ENCODE measurements at places on chromosomes 13 and 19.

- peak; percentile 76 for DNase-seq
Measured at GRCh38 chr13:30572859-30573275, 44.9 kb upstream of the USPL1 start.

- no peak for DNase-seq
Measured at GRCh38 chr13:108807841-108808240, 178.4 kb downstream of the MYO16 start.

DNA sequence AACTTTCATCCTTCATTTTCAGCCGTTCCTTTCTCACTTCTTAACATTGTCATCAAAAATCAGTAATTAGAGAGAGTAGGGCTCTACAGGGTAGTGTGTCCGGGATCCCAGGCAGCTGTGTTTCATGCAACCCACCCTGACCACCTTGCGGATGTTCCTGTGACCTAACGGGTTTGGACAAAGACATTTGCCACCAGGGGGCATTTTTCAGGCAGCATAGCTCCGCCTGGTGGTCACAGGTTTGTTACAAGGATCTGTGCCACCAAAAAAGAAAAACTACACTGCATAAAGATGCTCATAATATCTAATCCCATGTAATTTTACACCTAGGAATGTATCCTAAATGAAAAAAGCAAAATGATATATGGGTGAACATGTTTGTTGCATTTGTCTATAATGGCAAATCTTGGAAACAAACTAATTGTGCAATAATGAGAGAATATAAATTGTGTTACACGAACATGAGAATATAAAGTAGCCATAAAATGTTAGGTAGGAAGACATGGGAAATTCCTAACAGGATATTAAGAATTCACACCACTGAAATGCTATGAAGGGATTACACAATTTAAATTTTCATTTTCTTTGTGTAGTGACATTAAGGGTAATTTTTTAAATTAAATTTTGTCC lies 123.0 kb downstream of the SLC7A1 start:
- DNase-seq: peak; percentile 76

GRCh38 chr19:46574533-46574932 lies 26.6 kb upstream of the CALM3 start:
- no peak for DNase-seq

- DNase-seq: no peak
Measured at GRCh38 chr13:40640845-40641458, 25.5 kb downstream of the FOXO1 start.

DNA sequence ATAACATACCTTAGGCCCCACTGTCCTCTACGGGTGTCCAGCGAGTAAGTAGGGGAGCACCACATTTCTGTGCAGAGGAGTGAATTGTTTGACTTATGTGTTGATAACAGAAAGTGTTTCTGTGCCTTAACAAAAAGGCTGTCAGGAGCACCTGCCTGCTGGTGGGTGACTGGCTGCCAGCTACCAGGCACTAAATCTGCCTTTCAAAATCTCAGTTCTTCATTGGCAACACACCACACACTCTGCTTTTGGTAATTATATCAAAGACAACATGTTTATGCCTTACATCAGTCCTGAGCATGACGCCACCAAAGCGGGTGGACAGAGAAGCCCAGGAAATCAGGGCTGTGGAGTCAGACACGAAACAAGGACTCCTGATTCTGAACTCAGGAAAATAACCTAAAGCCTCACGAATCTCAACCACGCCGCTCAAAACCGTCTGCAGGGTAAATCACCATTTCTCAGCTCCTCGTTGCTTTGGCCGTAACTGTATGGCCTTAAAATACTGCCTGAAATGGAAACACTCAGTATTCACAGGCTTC lies 105.2 kb upstream of the SOX1 start:
- DNase-seq: no peak

- DNase-seq: no peak
Measured at GRCh38 chr19:54477650-54478049, 4.6 kb upstream of the CDC42EP5 start.

- DNase-seq: no peak
Measured at GRCh38 chr13:113880651-113881611, 17.1 kb upstream of the GAS6 start.

GRCh38 chr13:111404746-111405145 lies 84.3 kb downstream of the TEX29 start:
- no peak for DNase-seq

DNA sequence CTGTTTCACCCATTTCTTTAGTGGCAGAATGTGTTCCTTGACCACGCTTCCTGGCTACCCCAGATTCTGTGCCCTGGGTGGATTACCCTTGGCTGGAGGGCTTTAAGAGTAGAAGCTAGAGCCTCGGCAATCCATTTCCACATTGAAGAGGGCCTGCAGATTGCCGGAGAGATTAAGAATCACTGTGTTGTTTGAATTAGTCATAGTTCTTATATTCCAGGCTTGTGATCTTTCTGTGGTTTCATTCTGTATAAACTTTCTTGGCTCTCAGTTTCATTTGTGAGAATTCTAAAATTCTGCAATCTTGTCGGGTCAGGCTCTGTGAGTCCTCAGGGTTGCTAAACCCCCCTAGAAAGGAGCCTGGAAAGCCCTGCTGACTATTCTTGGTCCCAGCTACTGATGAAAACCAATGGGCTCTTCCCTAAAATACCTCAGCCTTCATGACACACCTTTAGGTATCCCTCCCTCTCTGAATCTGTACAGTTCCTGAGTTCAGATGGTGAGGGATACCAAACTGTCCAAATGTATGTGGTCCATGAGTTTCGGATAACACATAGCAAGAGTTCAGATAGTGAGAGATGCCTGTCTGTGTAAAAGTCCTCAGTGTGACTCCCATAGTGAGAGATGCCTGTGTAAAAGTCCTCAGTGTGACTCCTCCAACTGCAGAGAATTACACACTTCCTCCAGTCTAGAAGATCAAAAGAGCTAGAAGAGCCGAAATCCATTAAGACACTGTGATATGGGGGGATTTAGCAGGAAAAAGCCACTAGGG lies 4.3 kb downstream of the PHF11 start:
- DNase-seq: peak; percentile 93

DNA sequence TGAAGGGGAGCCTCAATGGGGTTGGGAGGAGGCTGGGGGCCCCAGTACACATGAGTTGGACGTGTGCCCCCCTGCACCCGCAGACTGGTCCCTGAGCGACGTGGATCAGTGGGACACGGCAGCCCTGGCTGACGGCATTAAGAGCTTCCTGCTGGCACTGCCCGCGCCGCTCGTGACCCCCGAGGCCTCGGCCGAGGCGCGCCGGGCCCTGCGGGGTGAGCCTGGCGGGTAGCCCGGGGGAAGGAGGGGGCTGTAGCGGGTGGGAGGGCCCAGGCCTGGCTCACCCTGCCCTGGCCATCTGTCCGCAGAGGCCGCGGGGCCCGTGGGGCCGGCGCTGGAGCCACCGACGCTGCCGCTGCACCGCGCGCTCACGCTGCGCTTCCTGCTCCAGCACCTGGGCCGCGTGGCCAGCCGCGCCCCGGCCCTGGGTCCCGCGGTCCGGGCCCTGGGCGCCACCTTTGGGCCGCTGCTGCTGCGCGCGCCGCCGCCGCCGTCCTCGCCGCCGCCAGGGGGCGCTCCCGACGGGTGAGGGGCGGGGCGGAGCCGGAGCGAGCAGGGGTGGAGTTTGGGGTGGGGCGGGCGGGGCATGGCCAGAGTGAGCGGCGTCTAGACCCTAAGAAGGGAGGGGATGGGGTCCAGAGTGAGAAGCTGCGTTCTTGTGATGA lies 8.1 kb downstream of the PIK3R2 start:
- DNase-seq: no peak

- DNase-seq: no peak
Measured at GRCh38 chr13:70255406-70255991, 147.2 kb upstream of the KLHL1 start.

DNA sequence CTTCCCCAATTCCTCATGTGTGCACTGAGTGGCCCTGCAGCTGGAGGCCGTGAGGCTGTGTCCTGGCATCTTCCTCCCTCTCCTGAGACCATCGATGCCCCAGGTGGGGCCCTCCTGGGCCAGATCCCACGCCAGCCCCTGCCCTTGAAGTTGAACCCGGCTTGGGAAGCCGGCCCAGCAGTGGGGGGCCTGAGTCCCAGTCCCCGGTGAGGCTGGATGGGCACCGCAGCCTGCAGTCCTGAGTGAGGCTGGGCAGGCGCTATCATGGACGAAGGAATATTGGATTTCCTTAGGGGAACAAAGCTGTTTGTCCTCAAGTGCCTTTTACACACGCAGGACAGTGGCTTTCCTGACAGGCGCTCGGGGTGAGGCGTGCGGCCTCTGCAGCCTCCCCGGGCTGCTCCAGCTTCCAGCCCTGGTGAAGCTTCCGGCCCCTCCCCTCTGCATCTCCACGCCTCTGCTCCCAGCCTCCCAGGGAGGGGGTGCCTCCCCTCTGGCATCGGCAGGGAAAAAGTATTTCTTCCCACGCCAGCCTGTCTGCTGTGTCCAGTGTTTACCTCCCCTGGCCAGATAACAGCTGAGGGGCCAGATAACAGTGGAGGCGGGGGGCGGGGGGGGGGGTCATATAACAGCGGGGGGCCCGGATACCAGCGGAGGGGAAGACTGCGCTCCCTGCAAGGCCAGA lies 159.5 kb downstream of the KDM4B start:
- peak; percentile 88 for DNase-seq

DNA sequence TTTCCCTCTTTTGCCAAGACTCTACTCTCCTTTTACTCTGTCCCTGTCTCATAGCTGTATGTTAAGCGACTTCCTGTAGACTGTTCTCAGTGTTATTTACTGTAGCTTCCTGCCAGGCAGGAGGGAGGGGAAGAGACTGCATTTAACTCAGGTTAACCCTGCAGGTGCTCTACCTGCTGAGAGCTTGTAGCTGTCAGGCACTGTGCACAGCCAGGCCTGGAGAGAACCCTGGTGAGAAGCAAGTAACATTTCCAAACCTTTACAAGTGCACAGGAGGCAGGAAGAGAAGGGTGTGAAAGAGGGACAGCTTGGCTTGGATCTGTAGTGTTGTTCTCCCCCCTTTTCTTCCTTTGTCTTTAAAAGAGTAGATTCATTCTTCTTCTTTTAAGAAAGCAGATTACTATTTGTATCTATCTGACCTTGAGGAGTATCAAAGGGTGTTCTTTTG lies 167.1 kb downstream of the LMO7 start:
- no peak for DNase-seq

GRCh38 chr19:3699741-3700241 lies 477 bp downstream of the PIP5K1C start:
- DNase-seq: no peak

DNA sequence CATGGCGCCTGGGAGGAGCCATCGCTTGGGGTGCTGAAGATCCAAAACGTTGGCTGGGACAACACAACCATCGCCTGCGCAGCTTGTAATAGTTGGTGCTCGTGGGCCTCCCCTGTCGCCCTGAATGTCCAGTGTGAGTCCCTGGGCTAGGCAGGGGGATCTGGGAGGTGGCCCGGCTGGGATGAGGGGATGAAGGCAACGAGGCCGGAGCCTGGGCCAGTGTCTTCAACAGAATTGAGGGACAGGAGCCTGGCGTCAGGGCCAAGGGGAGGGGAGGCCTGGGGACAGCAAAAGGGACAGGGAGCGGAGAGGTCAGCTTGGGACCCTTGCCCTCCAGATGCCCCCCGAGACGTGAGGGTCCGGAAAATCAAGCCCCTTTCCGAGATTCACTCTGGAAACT lies 6.7 kb upstream of the FFAR1 start:
- no peak for DNase-seq

- DNase-seq: peak; percentile 10
Measured at GRCh38 chr19:9885077-9885552, 50.0 kb downstream of the PIN1 start.

DNA sequence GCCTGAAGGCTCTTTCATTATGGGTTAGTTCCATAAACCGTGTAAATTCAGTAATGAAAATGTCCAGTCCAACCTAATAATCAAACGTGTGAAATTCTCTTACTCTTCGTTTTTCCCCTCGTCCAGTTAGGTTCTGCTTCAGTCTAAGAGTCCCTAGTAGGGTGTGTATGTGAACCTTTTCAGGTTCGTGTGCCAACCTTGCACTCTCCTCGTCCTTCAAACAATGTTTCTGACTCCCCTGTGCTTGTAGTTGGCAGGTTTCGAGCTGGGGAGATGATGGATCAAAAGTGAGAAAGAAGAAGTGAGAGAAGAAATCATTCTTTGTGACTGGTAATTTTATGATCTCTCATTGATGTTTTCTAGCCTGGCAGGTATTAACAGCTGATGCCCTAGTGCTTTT lies 366.1 kb downstream of the GPC5 start:
- DNase-seq: no peak

GRCh38 chr13:95880331-95880730 lies 172.9 kb downstream of the UGGT2 start:
- DNase-seq: peak; percentile 4

DNA sequence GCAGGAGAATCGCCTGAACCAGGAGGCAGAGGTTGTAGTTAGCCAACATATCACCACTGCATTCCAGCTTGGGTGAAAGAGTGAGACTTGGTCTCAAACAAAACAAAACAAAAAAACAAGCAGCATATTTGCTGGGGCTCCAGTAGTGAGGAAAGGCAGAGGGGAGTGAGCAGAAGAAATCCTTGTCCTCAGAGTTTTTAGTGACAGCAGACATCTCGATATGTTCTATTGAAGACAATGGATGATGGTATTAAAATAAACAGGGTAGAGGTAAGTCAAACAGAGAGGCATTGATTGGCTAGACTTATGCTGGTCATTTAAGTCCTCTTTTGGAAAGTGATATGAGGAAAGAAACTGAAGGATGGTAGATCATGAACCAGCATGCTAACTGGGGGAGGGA lies 19.0 kb downstream of the NLRP7 start:
- DNase-seq: peak; percentile 4
